Posterior vena cava (tissue), 2 donors: ENCODE measurements at places on chromosomes 2 and 18.

DNA sequence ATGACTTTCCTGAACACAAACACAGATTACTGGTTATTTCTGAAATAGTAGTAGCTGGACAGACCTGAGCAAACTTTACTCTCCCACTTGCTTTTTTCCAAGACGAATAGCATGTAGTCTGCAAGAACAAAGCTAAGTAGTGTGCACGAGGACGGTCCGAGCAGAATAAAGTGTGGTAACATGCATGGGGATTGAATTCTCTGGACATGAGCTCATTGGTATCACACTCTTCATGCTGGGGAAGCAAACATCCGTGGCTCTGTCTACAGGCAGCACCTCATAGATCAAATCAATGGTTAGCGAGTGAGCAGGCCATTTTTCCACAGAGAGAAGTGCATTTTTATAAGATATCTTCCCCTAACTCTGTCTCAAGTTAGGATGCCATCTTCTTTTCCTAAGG, 164.8 kb upstream of the STK17B start:
- DNase-seq: no peak

- DNase-seq: no peak
These were observed 113.1 kb downstream of the ICOS start for GRCh38 chr2:204049635-204050034.

GRCh38 chr18:8826971-8827370, 121.6 kb downstream of the MTCL1 start:
- no peak for DNase-seq

- no peak for DNase-seq
These were observed 427.3 kb downstream of the LRP1B start for GRCh38 chr2:141703501-141703900.

DNA sequence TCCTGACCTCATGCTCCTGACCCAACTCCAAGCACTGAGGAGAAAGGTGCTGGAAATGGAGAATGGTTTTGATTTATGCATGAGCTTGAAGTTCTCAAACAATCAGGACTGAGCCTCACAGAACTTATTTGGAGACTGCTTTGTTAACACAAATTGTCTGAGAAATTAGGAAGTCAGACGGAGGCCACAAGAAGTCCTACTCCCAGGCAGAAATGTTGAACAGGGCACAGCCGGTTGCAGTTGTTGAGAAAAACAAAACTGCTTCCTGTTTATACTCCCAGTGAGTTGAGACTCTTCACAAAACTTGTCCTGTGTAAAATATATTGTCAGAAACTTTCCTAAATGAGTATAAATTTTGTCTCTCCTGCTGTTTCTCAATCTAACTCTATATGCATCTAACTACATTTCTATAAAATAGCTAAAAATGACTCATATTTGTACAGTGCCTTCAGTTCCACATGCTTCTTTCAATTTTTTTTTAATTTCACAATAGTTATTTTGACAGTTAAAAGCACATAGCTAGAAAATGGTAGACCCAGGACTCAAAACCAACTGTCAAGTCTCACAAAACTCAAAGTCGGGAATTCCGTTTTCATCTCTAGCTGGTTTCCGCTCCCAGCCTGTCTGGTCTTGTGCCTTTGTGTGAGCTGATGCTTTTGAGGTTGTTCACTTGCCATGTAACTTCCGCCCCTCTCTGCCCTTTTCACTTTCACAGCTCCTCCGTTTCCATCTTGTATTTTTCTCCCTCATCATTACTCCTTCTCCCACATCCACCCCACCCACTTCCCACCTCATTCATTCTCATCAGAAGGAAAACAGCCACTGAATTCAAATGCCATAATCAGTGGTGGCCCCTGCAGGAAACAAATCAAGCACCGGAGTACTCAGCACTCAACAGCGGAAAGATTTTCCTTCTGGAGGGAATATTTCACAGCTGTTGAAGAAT, 215.0 kb downstream of the SUCLG1 start:
- no peak for DNase-seq

DNA sequence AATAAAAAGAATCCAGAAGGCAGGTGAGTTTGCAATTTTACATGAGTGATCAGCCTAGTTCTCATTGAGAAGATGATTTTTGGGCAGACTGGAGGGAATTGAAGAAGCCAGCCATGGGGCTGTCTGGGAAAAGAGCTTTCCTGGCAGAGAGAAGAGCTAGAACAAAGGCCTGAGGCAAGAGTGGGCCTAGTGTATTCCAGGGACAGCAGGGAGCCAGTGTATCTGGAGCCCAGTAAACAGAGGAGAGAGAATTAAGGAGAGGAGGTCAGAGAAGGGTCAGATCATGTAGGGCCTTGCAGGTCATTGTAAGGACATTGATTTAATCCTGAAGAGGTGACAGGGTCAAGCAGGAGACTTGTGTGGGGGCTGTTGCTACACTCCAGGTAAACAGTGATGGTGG, 195.8 kb downstream of the SATB2 start:
- no peak for DNase-seq

GRCh38 chr18:24586662-24587360, 126.4 kb downstream of the HRH4 start:
- DNase-seq: no peak

DNA sequence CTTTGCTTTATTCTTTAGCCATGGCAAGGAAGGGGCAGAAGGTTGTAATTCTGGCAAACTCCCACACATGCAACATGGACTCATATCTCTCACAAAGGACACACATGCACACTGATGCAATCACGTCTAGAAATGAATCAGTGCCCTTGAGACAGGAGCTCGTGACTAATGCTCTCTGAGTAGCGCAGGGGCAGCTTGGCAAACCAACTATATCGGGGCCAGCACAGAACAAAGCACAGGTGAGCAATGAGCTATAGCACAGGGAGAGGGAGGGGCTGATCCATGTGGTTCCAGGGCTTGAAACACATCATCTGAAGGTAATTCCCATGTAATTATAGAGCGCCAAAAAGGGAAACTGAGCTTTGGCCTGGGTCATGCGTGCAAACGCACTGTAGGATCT, 165.2 kb upstream of the KLF7 start:
- DNase-seq: no peak

DNA sequence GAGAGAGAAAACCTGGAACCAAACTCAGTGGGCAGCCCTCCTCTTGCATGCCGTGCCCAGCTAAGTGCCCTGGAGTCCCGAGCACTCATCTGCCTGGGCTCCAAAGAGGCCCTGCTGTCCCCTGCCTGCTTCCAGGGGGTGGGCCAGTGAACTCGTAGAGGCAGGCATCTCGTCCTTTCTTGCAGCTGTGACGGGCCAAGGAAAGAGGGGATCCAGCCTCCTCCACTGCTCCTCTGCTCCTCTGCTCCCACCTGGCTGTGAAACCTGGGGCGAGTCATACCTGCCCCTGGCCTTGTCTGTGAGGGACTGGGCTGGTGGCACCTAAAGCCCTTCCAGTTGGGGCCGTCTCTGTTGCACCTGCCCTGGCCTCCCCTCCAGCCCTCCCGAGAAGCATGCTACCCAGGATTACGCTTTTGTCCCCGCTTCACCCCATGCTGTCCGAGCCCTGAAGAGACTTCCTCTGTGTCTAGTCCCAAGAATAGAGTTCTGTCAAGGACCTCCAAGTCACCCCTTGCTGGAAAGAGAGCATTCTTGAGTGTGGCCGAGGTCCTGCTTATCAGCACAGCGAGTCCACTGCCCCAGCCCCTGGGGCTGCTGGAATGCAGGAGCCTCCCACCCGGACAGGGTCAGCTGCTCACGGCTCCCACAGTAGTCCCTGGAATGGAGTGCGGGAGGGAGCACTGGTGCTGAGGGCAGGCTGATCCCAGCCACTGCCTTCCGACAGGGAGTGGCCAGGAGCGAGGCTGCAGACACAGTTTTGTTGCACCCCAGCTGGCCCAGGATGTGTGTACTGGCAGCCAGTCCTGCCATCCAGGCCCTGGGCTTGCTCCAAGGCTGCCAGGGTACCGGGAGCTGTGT, 14.3 kb downstream of the KCNK3 start:
- no peak for DNase-seq

GRCh38 chr2:199485732-199486335, 28.1 kb upstream of the SATB2 start:
- DNase-seq: no peak

DNA sequence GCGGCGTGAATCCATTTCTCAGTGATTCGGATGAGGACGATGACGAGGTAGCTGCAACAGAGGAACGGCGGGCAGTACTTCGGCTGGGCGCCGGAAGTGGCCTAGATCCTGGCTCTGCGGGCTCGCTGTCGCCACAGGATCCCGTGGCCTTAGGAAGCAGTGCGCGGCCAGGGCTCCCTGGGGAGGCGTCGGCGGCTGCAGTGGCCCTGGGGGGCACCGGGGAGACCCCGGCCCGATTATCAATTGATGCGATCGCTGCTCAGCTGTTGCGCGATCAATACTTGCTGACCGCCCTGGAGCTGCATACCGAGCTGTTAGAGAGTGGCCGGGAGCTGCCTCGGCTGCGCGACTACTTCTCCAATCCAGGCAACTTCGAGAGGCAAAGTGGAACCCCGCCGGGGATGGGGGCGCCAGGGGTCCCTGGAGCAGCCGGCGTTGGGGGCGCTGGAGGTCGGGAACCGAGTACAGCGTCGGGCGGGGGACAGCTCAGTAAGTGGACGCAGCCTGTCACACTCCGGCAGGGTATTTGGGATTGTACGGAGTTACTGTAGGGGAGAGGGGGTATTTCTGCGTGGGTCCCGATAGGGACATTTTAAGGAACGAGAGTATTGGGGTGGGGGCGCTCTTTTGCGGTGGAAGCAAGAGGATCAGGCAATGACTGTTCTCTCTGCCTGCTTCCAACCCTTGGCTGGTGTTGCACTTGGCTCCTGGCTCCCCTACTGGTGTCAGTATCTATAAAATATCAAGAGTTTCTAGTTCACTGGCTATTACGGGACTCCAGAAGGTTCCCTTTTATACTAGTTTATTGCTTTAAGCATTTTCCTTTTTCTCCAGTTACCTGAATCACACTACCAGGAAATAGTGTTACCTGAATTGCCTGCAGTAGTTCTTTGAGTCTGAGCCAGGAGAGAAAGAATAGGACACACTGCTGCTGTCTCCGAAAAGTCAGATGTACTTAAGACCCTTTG, 772 bp downstream of the RELCH start:
- peak; percentile 82 for DNase-seq

GRCh38 chr2:233832869-233833311, 21.4 kb downstream of the HJURP start:
- DNase-seq: peak; percentile 45

DNA sequence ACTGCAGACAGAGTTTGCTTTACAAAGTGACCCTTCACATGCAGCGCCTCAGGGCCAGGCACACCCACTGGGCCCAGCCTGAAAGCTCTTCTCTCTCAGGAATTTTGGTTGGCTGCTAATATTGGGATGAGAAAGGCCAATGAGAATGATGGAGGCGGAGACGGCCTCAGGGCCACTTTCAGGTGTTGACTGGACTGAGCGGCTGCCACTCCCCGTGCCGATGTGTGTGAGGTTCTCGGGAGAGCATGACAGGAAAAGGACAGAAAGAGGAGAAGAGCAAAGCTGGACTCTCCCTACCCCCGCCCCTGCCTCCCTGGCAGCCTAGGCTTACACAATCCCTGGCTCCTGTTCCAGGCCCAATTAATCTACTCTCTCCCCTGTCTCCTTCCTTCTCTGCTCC, 155.7 kb downstream of the CELF4 start:
- no peak for DNase-seq

GRCh38 chr18:45324495-45325113, 290.7 kb upstream of the SLC14A2 start:
- peak; percentile 93 for DNase-seq

- no peak for DNase-seq
These were observed 47.6 kb downstream of the ITGAV start for GRCh38 chr2:186637497-186637800.

DNA sequence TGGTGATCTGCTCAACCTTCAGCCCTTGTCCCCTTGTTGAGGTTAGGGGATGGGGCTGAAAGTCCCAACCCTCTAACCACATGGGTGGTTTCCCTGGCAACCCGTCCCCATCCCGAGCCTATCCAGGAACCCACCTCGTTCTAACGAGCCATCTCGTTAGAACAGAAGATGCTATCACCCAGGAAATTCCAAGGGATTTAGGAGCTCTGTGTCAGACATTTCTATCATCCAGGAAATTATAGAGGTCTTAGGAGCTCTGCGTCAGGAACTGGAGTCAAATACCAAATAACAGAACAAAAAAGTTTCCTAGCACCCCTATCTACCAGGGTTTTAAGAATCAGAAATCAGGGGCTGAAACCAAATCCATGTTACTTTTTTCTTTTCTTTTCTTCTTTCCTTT, 90.3 kb upstream of the LCLAT1 start:
- DNase-seq: no peak

DNA sequence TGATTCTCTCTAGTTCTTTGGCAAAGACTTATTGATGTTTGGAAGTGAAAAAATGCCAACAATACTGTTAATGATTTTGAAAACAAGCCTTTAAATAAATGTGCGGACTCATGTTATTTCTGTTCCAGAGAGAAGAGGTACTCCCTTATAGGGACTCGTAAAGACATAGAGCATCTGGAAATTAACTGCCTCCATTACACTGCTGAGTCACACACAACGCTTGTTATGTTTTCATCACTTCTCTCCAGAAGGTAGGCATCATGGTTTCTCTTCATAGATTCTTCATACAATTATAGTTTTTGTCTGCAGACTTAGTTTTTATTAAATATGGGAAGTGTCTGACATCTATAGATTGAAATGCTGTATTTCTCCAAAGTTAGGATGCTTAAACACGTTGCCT, 302.5 kb upstream of the EPC2 start:
- DNase-seq: no peak

DNA sequence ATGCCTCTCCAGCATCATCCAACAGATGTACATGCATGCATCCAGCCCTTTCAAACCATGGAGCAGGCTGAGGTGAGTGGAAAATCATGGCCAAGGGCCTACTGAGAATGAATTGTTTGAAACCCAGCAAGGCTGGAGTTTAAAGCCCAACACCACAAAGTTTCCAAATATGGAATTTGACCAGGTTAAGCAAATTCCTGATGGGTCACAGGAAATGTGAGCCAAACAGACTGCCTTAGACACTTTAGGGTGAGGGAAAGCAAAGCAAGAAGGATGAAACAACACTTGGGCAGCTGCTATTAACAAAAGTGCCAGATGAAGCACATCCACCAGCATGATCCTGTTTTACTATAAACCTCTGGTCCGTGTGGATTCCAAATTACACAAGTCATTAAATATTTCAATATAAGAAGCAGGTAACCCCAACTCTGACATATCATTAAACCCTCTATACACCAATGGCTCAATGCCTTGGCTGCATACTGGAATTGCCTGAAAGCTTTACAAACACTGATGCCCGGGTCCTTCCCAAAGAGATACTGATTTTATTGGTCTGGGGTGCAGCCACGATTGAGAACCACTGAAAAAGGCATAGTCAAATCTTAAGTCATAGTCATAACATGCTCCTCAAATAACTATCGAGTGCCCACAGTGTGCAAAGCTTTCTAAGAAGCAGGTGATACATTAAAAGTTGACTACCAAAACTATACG, 9.1 kb downstream of the KLF7 start:
- DNase-seq: no peak
